ENCODE measurements at places on chromosomes 2 and 18.

DNA sequence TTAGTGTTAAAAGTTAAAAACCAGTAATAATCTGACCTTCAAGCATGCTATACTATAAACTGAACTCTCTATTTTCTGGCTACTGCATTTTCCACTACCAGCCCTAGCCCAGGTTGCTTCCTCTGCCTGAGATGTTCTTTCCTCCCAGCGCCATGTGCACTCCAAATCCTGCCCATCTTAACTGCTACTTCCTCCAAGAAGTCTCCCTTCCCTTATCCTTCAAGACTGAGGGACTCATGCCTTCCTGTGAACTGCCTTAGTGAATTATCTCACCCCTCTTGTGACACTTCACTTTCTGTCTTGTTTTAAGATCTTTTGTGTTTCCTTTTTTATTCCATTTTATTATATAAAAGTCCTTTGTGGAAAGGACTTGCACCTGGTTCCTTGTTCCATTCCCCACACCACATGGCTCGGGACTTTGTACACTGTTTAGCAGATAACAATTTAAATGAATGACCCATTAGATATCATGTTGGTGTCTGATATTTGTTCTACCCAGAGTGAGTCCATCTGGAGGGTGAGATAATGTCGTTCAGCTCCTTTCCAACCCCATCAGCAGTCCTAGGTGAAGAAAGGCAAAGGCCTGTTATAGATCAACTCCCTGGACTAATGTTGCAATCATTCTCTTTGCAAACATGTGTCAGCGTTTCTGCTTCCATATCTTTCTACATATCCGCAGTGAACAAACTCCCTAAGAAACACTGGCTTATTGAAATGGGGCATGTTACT, 20.9 kb upstream of the AGFG1 start:
- no peak for DNase-seq

DNA sequence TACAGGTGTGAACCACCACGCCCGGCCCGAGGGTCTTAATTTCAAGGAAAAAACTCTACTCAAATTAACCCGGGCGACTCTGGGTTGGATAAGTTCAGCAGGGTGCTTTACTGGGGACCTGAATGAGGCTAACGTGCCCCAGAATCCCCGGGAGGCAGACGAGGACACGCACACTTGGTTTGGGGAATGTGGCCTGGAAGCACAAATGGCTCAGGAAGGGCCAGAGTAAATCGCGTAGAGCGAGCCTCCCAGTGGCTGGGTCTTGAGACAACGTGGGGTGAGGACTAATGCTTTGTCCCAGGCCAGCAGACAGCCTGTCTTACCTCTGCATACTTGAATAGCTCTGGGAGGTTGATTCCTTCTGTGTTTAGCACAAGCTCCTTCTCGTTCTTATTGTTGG, 75.8 kb downstream of the POLR1A start:
- no peak for DNase-seq

- no peak for DNase-seq
Measured at GRCh38 chr2:105754994-105755393, 10.3 kb downstream of the NCK2 start.

- no peak for DNase-seq
Measured at GRCh38 chr18:72566290-72566689, 22.1 kb upstream of the CBLN2 start.

- DNase-seq, result no peak
Measured at GRCh38 chr2:203670939-203671338, 35.5 kb upstream of the CD28 start.

- no peak for DNase-seq
Measured at GRCh38 chr2:236936446-236936940, 149.2 kb upstream of the COPS8 start.

DNA sequence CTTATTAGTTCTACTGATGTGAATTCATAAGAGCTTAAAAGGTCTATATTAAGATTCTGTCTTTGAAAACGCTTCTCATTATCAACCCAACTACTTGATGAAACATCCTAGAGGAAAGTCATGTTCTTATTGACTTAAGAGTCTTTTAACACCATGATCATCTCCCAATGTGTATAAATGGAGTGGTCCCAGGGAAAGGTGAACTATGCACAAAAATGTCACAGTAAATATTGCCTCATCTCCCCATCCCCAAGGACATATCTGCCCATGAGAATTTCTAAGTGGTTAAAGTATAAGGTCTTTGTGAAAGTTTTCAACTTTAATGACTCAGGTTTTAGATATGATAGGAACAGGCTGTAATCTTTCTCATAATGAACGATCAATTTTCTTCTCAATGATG, 240.1 kb downstream of the IRS1 start:
- DNase-seq, result no peak

GRCh38 chr2:201466050-201466675, 14.6 kb downstream of the STRADB start:
- DNase-seq, result peak; percentile 76

GRCh38 chr2:145806546-145806945, 1286.6 kb upstream of the ZEB2 start:
- DNase-seq, result no peak

DNA sequence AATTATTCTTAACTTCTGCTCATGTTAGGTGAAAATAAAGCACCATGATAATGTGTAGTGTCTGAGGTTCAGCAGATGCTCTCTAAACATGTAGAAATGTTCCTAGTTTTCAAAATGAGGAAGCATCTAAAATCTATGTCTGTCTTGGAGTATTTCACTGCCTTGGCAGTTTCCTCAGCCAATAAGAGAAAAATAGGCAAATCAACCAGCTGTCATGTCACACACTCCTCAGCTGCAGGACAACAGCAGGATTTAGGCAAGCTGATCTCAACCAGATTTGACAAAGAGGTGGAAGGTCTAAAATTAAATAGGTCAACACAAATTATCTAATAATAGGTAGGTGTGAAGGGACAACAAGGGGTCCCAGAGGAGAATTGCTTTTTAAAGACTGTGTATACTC, 164.1 kb upstream of the BOD1L2 start:
- DNase-seq, result no peak

DNA sequence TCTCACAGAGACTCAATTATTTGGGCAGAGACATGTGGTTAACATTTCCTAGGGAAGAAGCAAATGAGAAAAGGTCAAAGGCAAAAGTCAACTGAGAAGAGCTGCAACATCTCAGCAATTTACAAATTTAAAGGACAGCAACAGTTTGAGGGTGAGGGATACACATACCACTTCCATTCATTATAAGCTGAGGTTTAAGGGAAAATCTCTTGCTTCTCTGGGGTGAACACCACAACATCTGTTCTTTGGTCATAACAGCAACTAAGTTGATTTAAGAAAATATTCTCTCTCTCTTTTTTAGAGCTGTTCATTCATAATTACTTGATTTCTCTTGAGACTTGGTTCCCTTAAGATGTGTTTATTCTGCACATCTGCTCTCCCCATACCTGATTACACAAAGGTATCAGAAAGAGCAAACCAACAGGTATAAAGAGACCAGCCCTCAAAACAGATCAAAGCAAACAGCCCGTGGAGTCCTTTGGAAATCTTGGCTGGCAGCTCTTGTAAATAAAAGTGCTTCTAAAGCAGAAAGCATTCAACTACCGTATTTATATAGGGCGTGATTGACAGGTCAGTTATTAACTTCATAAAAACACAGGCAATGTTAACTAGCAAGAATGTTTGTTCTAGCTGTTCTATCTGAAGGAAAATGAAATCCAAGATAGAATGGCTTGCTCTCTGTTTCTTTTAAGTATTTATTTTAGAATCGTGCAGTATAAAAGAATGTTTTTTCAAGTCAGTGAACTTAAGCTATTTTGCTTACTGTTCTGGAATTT, 132.8 kb downstream of the THADA start:
- DNase-seq, result no peak

- no peak for DNase-seq
Measured at GRCh38 chr2:110870545-110870944, 138.2 kb downstream of the ACOXL start.

GRCh38 chr18:26993568-26993967, 128.1 kb upstream of the AQP4 start:
- no peak for DNase-seq

DNA sequence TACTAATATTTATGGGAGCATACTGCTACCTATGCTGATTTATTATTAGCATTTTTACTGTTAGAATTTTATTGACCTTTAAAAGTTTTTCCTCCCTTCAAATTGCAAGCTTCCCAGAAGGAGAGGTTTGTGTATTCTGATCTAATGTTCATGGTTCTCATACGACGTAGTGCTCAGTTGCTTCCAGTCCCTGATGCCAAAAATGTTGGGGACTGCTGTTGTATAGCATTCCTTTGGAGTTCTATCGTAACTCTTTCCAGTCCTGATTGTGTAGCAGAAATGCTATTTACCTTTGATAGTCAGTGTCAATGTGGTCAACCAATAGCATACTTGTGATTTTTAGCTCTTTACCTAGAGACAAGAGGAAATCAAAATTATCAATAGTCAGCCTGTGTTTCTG, 69.5 kb upstream of the ZSWIM2 start:
- no peak for DNase-seq

GRCh38 chr2:64114063-64114911, 29.9 kb downstream of the PELI1 start:
- DNase-seq, result peak; percentile 53

DNA sequence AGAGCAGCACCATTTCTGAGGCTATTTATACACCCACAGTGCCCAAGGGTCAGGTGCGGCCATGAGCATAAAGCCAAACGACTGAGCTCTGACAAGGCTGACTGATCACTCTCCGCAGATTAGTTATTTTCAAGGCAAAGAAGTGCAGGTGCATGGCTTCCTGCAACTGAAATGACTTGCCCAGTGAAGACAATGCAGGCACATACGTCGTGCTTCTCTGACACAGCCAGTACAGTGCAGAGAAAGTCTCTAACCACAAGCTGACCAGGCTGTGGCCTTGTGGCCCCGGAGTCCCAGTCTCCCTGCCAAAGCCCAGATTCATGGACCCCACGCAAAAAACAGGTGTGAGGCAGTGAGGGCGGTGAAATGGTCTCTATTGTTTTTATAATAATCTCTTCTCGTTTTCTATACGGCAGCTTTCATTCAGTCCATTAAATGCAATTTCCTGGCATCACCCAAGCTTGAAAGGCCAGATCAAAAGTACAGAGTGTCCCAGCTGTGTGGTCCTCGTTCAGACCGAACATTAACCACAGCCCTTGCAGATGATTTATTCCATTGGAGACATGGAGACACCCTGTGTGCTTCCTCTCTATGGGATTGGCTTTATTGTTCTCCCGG, 447.0 kb upstream of the ID2 start:
- DNase-seq, result no peak

GRCh38 chr2:216221811-216222210, 112.7 kb downstream of the XRCC5 start:
- DNase-seq, result no peak

DNA sequence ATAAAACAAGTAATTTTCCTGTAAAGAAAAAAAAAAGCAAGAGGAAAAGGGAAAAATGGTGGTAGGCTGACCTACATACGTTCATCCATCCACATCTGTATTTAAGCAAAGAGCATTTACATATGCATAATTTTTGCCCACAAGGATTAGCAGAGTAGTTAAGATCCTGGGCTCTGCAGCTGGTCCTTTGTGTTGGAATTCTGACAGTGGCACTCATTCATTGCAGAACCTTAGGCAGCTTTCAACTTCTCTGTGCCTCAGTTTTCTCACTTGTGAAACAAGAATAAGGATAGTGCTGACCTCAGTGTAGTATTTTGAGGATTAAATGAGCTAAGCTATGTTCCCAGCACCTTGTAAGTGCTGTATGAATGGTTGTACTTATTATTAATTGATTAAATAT, 211.3 kb downstream of the ARL4C start:
- no peak for DNase-seq

GRCh38 chr2:189854187-189854586, 69.9 kb downstream of the PMS1 start:
- no peak for DNase-seq

DNA sequence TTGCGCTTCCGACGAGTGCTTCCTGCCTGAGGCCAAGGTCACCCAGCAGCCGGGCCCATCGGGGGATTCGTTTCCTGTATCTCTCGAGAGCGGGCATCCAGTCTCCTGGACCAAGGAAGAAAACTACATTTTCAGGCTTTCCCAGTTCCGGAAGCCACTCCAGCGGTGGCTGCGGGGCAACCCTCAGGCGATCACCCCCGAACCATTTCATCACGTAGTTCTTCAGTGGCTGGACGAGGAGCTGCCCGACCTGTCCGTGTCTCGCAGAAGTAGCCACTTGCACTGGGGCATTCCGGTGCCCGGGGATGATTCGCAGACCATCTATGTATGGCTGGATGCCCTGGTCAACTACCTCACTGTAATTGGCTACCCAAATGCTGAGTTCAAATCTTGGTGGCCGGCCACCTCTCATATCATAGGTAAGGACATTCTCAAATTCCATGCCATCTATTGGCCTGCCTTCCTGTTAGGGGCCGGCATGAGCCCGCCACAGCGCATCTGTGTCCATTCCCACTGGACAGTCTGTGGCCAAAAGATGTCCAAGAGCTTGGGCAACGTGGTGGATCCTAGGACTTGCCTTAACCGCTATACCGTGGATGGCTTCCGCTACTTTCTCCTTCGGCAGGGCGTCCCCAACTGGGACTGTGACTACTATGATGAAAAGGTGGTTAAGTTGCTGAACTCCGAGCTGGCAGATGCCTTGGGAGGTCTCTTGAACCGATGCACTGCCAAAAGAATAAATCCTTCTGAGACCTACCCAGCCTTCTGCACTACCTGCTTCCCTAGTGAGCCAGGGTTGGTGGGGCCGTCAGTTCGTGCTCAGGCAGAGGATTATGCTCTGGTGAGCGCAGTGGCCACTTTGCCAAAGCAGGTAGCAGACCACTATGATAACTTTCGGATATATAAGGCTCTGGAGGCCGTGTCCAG, 1.0 kb downstream of the MARS2 start:
- DNase-seq, result no peak
